ENCODE measurements at places on chromosomes 11 and 22.

GRCh38 chr11:44930588-44931302, 19.9 kb downstream of the TP53I11 start:
- DNase-seq = no peak

DNA sequence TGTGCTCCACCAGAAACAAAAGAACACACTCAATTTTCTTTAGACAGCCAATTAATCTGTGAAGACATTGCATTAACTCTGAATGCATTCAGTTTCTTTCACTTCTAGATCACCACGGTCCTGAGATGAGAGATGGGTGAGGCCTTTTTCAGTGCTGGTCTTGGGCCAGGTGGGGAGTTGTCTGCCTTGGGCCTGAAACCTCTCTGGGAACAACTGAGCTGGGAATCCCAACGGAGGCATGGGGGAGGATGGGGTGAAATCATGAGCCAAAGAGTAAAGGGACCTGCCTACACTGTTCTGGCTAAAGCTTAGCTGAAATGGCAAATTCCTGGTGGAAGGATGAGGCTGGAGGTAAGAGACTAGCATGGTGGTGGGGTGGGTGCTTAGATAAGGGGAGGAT, 353.5 kb upstream of the B3GAT1 start:
- DNase-seq = no peak

DNA sequence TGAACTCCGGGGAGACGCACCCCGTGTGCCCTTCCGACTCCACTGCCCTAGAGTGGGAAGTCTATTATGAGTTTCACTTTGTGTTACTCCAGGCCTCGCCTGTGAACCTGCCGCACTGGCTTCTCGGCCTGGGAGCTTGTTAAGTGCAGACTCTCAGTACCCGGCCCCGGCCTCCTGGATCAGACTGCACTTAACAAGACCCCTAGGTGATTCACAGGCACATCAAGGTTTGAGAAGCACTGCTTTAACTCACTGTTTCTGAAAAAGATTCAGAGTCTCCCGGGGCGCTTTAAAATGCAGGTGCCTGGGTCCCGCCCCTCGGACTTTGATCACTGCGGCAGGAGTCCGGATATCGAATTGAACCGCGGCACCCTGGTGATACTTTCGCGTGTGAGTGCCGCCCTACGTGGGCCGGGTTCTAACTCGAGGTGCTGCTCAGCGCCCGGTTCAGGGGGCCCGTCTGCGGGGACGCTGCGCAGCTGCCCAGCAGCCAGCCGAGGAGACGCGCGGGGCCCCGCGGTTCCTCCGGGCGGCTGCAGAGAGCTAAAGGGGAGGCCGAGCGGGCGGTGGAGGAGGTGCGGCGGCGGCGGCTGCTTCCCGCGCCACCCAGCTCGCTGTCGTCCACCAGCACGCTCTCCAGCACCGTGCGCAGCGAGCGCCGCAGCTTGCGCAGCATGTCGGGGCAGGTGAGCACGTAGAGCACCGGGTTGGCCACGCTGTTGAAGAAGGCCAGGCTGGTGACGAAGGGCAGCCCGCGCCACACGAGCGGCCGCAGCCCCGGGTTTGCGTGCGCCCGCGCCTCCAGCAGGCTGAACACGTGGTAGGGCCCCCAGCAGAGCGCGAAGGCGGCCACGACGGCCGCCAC, 3.4 kb downstream of the PTGDR2 start:
- no peak for DNase-seq

- no peak for DNase-seq
Measured at GRCh38 chr11:69087811-69088210, 39.1 kb downstream of the TPCN2 start.

GRCh38 chr11:72758304-72758689, 6.1 kb upstream of the ARAP1 start:
- DNase-seq = no peak

GRCh38 chr11:71425860-71426259, 22.3 kb downstream of the DHCR7 start:
- DNase-seq = no peak

DNA sequence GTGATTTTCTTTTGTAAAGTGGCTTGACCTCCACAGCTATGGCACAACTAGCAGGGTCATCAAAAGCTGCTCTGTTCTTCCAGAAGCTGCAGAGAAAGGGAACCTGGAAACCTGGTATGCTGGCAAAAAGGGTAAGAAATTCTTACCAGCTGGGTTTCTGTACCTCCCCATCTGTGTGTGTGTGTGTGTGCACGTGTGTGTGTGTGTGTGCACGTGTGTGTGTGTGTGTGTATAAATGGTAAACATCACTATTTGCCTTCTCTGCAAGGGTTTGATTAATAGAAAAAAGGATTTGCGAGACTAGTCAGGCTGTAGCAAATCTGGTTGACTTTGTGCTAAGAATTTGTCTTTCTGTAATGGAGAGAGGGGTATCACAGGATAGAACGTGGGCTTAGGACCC, 4.7 kb upstream of the MRPL17 start:
- DNase-seq = no peak

DNA sequence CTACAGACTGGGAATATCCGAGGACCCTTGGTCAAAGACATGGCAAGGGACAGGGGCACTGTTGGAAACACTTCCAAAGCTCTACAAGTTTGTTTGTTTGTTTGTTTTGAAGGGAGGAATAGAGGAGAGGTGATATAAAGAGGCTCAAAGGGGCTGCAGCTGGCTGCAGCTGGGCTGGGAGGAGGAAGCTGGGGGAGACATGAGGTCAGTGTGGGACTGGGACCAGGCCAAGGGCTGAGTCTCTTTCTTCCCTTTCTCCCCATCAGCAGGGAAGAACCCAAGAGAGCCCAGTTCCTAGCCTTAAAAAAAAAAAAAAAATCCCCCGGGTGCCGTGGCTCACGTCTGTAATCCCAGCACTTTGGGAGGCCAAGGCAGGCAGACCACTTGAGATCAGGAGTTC, 5.0 kb downstream of the RHOG start:
- DNase-seq = no peak

GRCh38 chr11:102465696-102466095, 13.1 kb upstream of the TMEM123 start:
- DNase-seq = no peak

GRCh38 chr22:26435327-26436093, 6.5 kb downstream of the ASPHD2 start:
- no peak for DNase-seq

GRCh38 chr22:36435516-36436415, 45.7 kb downstream of the TXN2 start:
- peak; percentile 69 for DNase-seq

DNA sequence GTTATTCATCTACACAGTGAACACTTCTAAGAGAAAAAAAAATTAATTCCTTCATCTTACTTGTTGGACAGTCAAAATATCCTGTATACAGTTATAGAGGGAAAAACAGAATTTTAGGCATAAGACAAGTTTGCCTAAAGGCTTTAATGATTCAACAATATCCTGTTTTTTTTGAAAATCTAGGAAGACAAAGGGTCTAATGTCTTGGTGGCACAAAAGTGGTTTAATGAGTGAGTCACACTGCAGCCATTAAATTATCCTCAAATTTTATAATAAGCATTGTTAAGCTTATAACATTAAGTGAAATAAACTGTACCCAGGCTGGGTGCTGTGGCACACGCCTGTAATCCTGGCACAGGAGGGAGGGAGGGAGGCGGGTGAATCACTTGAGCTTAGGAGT, 72.9 kb downstream of the GAB2 start:
- DNase-seq = no peak

GRCh38 chr11:17383461-17383860, 5.0 kb downstream of the KCNJ11 start:
- no peak for DNase-seq

- DNase-seq = no peak
Measured at GRCh38 chr11:19970944-19971343, 189.3 kb downstream of the DBX1 start.

GRCh38 chr22:48666620-48667019, 1161.1 kb downstream of the BRD1 start:
- DNase-seq = no peak

GRCh38 chr22:19525666-19526065, 1.5 kb upstream of the CLDN5 start:
- DNase-seq = no peak

DNA sequence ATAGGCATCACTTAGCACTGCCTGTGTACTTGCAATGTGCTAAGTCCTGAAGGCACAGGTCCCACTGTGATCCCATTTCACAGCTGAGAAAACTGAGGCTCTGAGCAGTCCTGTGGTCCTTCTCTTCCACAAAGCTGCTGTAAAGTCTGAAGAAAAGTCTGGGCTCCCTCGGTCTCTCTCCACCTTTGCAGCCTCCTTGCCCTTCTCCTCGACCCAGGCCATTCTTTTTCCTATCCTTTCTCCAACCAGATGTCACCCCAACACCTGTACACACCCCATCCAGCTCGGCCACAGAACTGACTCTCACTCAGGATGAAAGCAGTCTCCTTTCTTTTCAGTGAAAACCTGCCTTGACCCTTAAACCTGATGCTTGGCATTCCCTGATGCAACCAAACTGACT, 42.6 kb upstream of the SYT13 start:
- DNase-seq = no peak

DNA sequence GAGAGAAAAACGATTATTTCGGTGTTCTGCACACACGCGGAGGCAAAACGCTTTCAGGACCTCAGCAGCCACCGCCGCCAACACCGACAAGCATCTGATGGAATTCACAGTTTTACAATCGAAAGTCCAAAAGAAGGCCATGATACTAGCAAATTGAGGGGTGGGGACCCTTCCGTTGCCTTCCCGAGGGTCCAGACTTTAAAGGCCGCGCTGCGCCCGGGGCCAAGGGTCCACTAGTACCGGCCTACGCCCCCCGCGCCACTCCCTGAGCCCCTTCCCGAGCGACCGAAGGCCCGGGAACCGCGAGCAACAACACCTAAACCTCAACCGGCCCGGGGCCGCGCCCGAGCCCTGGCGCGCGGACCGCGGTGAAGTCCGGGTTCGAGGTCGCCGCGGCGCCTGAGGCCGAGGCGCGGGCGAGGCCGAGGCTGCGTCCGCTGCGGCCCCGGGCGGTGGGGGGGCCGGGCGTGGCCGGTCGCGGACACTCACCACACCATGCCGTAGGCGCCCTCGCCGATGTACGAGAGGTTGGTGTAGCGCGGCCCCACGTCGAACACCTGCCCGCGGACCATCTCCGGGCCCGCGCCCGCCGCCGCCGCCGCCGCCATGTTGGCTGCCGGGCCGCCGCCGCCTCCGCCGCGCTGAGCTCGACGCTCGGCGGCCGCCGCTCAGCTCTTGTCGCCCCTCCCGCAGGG, 465 bp downstream of the MAPK1 start:
- no peak for DNase-seq

Measured in GM12864 (cell line).